ENCODE measurements at places on chromosomes 2 and 18.

DNA sequence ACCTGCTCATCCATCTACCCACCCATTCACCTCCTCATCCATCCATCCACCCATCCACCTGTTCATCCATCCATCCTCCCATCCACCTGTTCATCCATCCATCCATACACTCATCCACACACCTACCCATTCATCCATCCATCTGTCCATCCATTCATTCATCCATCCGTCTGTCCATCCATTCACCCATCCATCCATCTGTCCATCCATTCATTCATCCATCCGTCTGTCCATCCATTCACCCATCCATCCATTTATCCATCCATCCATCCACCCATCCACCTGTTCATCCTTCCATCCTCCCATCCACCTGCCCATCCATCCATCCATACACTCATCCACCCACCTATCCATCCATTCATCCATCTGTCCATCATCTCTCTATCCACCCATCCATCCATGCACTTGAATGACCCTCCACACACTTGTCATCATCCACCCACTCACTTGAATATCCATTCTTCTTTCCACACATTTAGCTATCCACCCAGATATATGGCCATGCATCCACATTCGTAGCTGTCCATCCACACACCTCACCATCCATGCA lies 45.0 kb downstream of the CROCC2 start:
- DNase-seq, result no peak

GRCh38 chr2:168992591-168993349 lies 38.4 kb downstream of the ABCB11 start:
- DNase-seq, result no peak

- DNase-seq, result no peak
Observed at GRCh38 chr2:122519366-122519765, 763.9 kb downstream of the TSN start.

GRCh38 chr2:240502059-240502429 lies 55.7 kb downstream of the ANKMY1 start:
- DNase-seq, result no peak

DNA sequence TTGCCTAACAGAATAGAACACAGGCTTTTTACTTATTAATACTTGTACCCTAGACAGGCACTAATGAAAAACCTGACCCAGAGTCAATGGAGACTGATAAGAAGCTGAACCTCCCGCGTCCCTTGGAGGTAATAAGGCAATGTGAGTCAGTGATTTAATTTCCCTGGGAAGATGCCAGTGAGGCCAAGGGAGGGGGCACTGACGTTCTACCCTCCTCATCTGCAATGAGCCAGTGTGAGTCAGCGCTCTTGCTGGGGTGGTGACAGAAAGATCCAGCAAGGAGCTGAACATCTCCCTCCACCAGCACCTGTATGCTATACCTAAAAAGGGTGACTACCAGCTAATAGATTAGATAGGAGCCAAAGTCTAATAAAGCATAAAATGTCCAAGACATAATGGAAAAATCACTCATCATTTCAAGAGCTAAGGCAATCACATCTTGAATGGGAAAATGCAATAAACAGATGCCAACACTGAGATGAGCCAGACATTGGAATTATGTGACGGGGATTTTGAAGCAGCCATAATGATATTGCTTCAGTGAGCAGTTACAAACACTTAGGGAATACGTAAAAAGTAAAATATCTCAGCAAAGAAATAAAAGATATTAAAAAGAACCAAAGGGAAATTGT lies 116.9 kb downstream of the TPGS2 start:
- no peak for DNase-seq

- no peak for DNase-seq
Observed at GRCh38 chr2:191250986-191251385, 5.8 kb downstream of the MYO1B start.

- DNase-seq, result no peak
Observed at GRCh38 chr2:219001577-219002394, 8.6 kb upstream of the CRYBA2 start.

- no peak for DNase-seq
Observed at GRCh38 chr2:166417669-166418068, 41.9 kb upstream of the SCN9A start.

- DNase-seq, result no peak
Observed at GRCh38 chr2:202046572-202046971, 12.9 kb downstream of the FZD7 start.

DNA sequence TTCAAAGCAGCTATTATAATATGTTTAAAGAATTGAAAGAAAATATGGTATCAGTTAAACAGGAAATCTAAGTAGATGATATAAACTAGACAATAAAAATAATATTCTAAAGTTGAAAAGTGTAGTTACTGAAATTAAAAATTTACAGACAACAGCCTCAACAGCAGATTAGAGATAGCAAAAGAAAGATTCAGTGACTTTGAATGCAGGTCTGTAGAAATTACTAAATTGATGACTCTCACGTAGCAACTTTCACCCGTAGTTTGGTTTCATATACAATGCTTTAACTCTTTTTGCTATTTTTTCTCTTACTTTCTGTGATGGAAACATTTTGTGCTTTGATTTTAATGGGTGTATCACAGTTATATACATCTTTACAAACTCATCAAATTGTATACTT lies 44.8 kb downstream of the SPAST start:
- DNase-seq, result no peak

All from cortex of kidney (tissue), 1 donor.